ENCODE measurements at places on chromosomes 12 and 14.

DNA sequence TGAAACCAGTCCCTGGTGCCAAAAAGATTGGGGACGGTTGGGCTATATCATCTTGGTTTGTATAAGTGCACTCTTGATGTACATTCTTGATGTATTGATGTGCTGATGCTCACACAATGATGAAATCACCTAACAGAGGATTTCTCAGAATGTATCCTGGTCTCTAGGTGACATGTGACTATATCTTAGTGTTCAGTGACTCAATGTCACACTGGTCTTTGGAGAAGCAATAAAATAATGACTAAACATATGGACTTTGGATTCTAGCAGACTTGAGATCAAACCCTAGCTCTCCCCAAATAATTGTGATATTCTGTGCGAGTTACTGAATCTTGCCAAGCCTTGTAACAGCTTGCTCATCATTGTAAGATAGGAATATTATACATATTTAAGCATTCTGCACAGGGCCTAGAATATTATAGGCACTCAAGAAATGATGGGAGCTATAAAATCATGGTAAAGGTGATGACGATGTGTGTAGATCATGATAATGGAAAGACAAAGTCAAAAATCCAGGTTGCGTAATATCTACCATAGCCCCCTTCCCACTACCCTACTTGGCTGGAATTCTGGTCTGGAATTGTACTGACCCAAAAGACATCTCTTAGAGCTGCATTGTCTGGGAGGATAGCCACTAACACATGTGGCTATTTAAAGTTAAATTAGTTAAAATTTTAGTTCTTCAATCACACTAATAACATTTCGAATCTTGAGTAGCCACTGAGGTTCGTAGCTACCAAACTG, 117.6 kb upstream of the PWP1 start:
- DNase-seq: no peak

- peak; percentile 15 for DNase-seq
Measured at GRCh38 chr14:98622208-98623051, 649.6 kb downstream of the BCL11B start.

- DNase-seq: no peak
Measured at GRCh38 chr12:77510985-77511384, 319.7 kb upstream of the NAV3 start.

DNA sequence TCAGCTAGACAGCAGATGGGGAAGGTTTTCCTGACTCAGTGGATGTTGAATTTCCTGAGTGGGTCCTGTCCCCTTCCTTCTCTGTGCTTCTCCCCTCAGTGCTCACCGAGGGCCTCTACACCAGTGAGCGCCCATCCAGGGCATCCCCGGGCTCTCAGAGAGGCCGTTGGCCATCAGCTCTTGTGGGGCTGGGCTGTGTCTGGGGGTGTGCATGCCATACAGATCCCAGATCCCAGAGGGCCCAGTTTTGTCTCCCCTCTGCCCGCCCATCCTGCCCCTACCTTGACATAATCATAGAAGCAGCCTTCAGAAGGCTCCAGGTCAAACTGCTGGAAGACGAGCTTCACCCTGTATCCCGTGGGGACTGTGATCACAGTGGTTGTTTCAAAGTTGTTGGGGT, 1.1 kb downstream of the C1R start:
- DNase-seq: no peak

GRCh38 chr12:66662179-66662578, 16.7 kb downstream of the GRIP1 start:
- DNase-seq: no peak

DNA sequence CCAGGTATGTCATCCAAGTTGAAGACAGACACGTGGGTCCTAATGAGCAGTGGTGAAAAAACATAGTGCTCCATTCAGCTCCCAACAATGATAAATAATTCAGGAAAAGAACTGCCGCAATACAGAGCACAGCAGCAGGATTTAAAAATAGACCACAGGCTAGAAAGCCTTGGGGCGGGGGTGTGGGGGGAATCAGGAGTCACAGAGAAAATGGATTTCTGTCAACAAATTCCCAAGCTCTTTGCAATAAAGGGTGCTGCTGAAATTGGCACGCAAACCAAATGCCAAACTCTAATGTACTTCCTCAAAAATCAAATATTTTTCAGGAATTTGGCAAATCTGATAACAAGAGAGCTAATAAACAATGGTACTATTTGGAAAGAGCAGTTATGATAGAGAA, 58.6 kb downstream of the R3HDM2 start:
- no peak for DNase-seq

- no peak for DNase-seq
Measured at GRCh38 chr14:104477666-104478380, 101.7 kb upstream of the C14orf180 start.

- DNase-seq: no peak
Measured at GRCh38 chr12:120013659-120014380, 24.8 kb downstream of the BICDL1 start.

GRCh38 chr12:65668981-65669695, 155.1 kb upstream of the HMGA2 start:
- DNase-seq: no peak

- no peak for DNase-seq
Measured at GRCh38 chr12:22692964-22693555, 68.1 kb downstream of the ETNK1 start.

Data from iris pigment epithelial cell (primary cell).